ENCODE measurements at places on chromosomes 11 and 22.

- DNase-seq, result no peak
These were observed 4.4 kb downstream of the TMEM121B start for GRCh38 chr22:17116572-17117330.

DNA sequence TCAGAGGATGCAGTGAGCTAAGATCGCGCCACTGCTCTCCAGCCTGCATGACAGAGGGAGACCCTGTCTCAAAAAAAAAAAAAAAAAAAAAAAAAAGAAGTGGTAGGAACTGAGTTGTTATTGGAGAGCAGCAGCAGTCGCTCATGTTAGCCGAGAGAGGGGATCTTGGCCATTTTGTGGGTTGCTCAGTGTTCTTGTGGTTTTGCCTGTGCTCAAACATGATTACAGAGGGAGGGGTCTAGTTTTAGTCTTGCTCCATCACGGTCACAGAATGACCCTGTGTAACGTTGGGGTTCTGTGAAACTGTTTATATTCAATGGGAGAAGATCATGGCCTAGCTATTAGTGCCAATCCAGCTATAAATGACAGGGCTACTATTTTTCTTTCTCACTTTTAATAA, 1.9 kb downstream of the DPAGT1 start:
- no peak for DNase-seq

- DNase-seq, result no peak
These were observed 66.0 kb upstream of the FTH1 start for GRCh38 chr11:62033191-62034035.

- no peak for DNase-seq
These were observed 22.3 kb downstream of the ARHGAP1 start for GRCh38 chr11:46677991-46678740.

- DNase-seq, result no peak
These were observed at the start of gene ANKRD13D for GRCh38 chr11:67289226-67289650. Gene ANKRD13D (plus strand): TSS chr11:67289303. CDS start chr11:67289461, 158 bp downstream.

GRCh38 chr22:36331912-36332622, 55.7 kb downstream of the MYH9 start:
- no peak for DNase-seq

- DNase-seq, result no peak
These were observed 40.0 kb upstream of the PHOX2A start for GRCh38 chr11:72283947-72284346.

- DNase-seq, result no peak
These were observed 39.0 kb downstream of the QSER1 start for GRCh38 chr11:32931606-32932005.

- no peak for DNase-seq
These were observed 5.9 kb downstream of the RNF215 start for GRCh38 chr22:30381264-30381663.

- DNase-seq, result no peak
These were observed 93.8 kb downstream of the KCNC1 start for GRCh38 chr11:17828311-17828751.

- DNase-seq, result no peak
These were observed 16.1 kb downstream of the ARHGAP1 start for GRCh38 chr11:46684367-46684766.

DNA sequence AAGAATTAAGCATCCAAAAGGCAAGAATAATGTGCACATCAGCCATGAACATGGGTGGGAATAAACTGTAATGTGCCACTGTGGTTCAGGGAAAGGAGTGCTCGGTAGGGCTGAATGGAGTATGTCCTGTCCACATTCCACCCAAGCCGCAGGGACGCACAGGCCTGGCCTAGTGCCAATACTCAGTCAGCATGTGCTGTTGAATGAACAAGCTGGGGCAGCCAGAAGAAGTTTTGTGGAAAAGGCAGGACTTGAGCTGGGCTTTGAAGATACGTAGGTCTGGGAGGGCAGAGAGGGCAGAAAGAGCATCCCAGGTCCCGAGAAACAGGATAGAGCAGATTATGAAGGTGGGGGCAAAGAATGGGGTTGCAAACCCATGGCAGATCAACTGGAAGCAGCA, 60.0 kb upstream of the PLET1 start:
- DNase-seq, result no peak

DNA sequence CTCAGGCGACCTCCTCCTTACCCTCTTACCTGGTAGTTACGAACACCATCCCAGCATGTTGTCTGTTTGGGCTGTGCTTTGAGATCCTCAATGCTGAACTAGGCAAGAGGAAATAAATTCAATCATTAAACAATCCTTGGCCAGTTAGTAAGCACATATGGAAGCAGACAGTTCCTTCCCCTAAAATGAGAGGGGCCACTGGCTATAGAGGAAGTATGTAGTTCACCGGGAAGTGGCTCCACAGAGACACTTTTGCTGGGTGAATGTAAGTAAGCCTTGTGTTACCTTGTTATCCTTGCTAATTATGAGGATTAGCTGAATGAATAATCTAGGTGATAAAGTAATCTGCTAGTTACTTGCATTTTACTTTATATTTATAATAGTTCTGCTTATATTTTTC, 2.9 kb downstream of the THYN1 start:
- DNase-seq, result no peak

DNA sequence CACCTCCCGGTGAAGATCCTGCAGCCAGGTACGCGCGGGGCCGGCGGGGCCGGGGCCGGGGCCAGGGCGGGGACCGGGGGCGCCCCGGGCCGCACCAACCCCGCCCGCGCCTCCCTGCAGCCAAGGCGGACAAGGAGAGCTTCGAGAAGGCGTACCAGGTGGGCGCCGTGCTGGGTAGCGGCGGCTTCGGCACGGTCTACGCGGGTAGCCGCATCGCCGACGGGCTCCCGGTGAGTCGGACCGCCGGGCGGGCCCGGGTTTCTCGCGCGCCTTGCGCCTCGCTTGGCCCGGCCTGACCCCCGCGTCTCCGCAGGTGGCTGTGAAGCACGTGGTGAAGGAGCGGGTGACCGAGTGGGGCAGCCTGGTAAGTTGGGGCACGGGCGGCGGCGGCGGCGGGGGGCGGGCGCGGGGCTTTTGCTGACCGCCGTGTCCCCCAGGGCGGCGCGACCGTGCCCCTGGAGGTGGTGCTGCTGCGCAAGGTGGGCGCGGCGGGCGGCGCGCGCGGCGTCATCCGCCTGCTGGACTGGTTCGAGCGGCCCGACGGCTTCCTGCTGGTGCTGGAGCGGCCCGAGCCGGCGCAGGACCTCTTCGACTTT, 531 bp downstream of the PIM3 start:
- no peak for DNase-seq
